ENCODE measurements at places on chromosomes 2 and 18.

GRCh38 chr2:145410086-145410485 is 890.2 kb upstream of the ZEB2 start:
- no peak overlapping the region for H3K4me3 ChIP-seq
- no peak for DNase-seq
- peaks cover 3% of the 10 kb centered on the region for H3K36me3 ChIP-seq
- peaks cover 26% of the 10 kb centered on the region for H3K4me1 ChIP-seq
- H3K27ac ChIP-seq = no peak overlapping the region
- peaks cover 3% of the 10 kb centered on the region for H3K27me3 ChIP-seq

DNA sequence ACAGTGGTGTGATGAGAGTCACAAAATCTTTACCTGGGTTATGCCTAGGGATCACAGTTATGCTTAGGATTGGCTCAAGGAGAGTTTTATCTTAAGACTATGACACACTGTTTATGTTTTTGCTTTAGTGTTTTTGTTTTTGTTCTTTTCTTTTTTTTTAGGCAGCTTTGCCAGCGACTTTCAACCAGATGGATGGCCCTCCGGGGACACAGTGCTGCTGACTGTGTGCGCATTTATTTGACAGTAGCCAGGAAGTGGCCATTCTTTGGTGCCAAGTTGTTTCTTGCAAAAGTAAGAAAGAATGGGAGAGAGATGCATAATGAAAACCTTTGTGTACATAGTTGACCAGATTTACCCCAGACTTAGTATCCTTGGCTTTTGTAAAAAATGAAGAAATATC is 15.1 kb upstream of the DYNC2LI1 start:
- no peak overlapping the region for H3K27ac ChIP-seq
- no peak overlapping the region for H3K4me3 ChIP-seq
- peaks cover 5% of the 10 kb centered on the region for H3K27me3 ChIP-seq
- no peaks in the 10 kb centered on the region for H3K4me1 ChIP-seq
- H3K36me3 ChIP-seq = no peaks in the 10 kb centered on the region

DNA sequence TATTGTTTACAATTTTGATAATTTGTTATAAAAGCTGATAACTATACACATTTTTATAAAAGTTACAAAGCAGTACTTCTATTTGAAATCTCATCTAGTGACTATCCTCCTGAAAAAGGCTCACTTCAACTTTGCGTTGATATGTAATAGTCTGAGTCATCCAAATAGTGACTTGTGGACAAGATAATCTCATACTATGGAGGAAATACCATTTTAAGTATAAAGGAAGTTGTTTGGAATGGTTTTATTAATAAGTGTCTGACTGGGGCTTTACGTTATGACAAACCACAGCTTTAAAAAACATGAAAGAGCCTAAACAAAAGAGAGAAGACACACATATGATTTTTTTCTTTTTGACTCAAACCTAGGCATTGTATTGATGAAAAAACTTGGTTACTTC is 272.3 kb upstream of the COL3A1 start:
- no peak overlapping the region for H3K4me3 ChIP-seq
- no peaks in the 10 kb centered on the region for H3K4me1 ChIP-seq
- no peaks in the 10 kb centered on the region for H3K27me3 ChIP-seq
- H3K36me3 ChIP-seq = no peaks in the 10 kb centered on the region
- no peak for DNase-seq

DNA sequence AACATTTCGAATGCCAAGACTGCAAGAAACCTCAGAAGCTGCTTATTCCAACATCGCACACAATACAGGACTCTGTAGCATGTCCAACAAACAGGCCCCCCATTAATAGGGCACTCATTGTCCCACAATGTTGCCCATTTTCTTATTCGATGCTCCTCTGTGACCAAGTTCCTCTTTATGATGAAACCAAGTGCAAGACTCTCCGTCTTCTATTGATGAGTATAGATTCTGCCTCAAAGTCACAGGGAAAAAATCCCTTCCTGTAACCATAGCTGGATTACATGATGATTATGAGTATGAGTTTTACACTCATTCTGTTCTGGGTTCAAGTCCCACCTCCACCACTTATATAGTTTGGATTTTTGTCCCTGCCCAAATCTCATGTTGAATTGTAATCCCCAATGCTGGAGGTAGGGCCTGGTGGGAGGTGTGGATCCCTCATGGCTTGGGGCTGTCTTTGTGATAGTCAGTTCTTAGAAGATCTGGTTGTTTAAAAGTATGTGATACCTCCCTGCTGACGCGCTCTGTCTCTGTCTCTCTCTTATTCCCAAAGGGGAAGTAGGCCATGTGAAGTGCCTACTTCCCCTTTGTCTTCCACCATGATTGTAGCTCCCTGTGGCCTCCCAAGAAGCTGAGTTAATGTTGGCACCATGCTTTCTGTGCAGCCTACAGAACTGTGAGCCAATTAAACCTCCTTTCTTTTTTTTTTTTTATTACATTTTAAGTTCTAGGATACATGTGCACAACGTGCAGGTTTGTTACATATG is 148.7 kb downstream of the OSR1 start:
- H3K27ac ChIP-seq = no peak overlapping the region
- no peak for DNase-seq
- H3K27me3 ChIP-seq = no peaks in the 10 kb centered on the region
- H3K4me3 ChIP-seq = no peak overlapping the region

- no peak overlapping the region for H3K4me3 ChIP-seq
- no peaks in the 10 kb centered on the region for H3K4me1 ChIP-seq
- H3K36me3 ChIP-seq = no peaks in the 10 kb centered on the region
- no peak for DNase-seq
- no peak overlapping the region for H3K27ac ChIP-seq
- H3K27me3 ChIP-seq = peaks cover 19% of the 10 kb centered on the region
Measured at GRCh38 chr2:69191634-69192033, 178.7 kb downstream of the ANTXR1 start.

- H3K4me3 ChIP-seq = no peak overlapping the region
- H3K36me3 ChIP-seq = no peaks in the 10 kb centered on the region
- no peaks in the 10 kb centered on the region for H3K4me1 ChIP-seq
- no peak for DNase-seq
- H3K27me3 ChIP-seq = no peaks in the 10 kb centered on the region
- H3K27ac ChIP-seq = no peak overlapping the region
Measured at GRCh38 chr2:155363349-155363888, 664.9 kb downstream of the KCNJ3 start.
